ENCODE measurements at places on chromosomes 7 and 10. TPM values are rescaled to one million over a fixed set of nuclear protein-coding genes. Genes with fewer than 3 reads are reported as not detected.

DNA sequence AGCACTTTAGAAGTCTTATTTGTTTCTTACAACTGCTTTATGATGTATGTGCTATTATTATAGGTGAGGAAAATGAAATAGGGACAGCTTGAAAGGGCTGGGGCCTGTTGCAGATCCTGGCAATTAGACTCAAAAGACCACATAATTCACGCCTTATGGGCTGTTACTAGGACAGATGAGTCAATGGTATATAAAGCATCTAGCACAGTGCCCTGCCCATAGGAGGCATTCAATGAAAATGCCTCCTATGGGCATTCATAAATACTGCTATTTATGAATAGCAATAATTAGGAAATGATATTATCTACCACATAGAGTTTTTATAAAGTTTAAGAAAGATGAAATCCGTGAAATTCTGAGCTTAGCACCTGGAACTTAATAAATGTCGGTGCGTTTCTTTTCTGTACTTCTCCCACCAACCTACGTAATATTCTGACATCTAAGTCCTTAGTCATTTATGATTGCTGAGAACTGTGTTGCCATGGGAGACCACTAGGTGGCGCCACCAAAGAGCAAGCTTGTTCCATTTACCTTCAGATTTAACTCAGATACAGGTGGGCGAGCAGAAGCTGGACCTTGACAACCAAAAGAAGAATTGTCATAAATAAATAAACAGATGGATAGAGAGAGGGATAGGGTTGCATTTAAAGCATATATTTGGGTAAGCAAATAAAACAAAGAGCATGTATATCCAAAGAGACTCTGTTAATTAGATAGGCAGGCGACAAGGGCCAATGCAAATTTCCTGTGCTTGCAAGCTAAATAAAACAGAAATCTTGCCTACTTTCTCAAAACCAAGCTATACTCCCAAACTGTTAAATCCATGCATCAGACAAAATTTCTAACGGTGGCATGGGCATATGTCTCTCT, 699.9 kb downstream of the INHBA start:
- DNase-seq: peak; percentile 51

GRCh38 chr10:34581801-34582532, 233.1 kb downstream of the PARD3 start:
- DNase-seq: peak; percentile 52

Gene ARHGEF5
- total RNA-seq: 3.9 TPM

GRCh38 chr10:92696606-92697383, 7.0 kb downstream of the HHEX start:
- no peak for DNase-seq

- peak; percentile 73 for DNase-seq
These were observed 3.4 kb downstream of the KLF6 start for GRCh38 chr10:3781468-3782145.

Gene STEAP4
- total RNA-seq: 0.99 TPM

- no peak for DNase-seq
These were observed 44.0 kb downstream of the VWA2 start for GRCh38 chr10:114283091-114283490.

- DNase-seq: no peak
These were observed 25.3 kb downstream of the ZSCAN25 start for GRCh38 chr7:99642027-99642426.

GRCh38 chr7:120876922-120877321, 19.0 kb upstream of the TSPAN12 start:
- DNase-seq: no peak

Gene SH2B2
- 2.0 TPM for total RNA-seq

DNA sequence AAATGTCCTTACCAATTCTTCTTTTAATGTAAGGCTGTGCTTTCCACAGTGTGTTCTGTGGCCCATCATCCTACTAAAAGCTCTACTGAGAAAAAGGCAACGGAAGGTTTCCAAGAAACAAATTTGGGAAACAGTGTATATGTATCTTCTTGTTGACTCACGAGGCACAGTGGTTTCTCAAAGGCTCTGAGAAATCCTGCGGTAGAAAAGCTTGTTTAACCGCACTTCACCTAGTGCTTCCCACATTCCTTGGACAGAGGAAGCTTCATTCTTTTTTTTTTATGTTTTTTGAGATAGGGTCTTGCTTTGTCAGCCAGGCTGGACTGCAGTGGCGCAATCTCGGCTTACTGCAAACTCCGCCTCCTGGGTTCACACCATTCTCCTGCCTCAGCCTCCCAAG, 84.5 kb downstream of the TACC2 start:
- no peak for DNase-seq

Measured in fibroblast of lung (primary cell).